ENCODE measurements at places on chromosomes 6 and 20.

GRCh38 chr6:39018103-39018502 lies 30.5 kb upstream of the GLP1R start:
- DNase-seq, result no peak

DNA sequence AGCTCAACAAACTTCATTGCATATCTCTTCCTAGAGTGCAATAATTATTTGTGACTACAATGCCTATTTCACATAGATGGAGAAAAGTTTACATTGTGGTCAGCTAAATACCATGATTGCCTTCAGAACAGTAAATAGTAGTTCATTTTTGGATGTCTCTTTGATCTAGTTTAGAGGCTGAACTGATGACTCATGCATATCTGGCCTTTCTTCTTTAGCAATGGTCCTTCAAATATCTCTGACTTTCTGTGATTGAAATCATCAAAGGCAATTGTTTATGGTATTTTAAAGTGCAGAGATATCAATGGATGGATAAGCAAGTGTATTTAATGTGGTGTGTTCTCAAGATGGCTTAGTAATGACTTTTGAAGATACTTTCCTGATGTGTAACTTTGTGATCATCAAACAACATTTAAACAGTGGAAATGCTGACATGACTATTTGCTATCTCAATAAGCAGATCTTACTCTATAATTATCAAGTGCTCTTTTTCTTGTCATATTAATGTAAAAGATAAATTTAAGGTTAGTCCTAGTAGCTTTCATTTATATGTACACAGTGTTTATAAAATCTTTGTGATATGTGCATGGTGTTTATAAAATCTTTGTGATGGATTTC lies 523.7 kb upstream of the SLC35B3 start:
- DNase-seq, result peak; percentile 32

GRCh38 chr6:26403893-26404292 lies 1.8 kb downstream of the BTN3A1 start:
- DNase-seq, result no peak

GRCh38 chr6:129672881-129673631 lies 36.9 kb downstream of the ARHGAP18 start:
- DNase-seq, result peak; percentile 61

GRCh38 chr6:2188397-2188796 lies 57.0 kb downstream of the GMDS start:
- DNase-seq, result no peak

GRCh38 chr6:129432738-129433137 lies 277.2 kb downstream of the ARHGAP18 start:
- DNase-seq, result no peak
